Cardiac muscle cell (in vitro differentiated cells and primary cell): ENCODE measurements at places on chromosomes 13 and 19. TPM values are rescaled to one million over a fixed set of nuclear protein-coding genes. Genes with fewer than 3 reads are reported as not detected.

DNA sequence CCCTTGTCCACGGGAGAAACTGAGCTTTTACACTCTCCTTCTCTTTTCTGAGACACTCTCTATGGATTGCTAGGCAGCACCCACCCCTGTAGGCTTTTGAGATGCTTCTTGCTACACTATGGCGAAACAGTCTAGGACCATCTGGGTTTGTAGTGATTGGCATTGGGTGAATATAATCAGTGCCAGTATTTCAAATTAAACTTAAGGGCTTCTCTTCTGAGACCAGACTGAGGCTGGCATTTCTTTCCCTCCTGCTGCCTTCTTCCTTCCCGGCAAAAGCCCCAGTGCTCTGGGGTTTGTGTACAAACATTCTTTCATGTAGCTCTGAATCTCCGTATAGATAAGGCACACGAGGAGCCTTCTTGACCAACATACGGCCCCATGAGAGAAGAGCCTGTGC lies 276.7 kb downstream of the SLC7A1 start:
- no peaks in the 10 kb centered on the region for H3K27me3 ChIP-seq
- H3K36me3 ChIP-seq = no peaks in the 10 kb centered on the region
- H3K4me3 ChIP-seq = no peak overlapping the region
- DNase-seq = no peak

DNA sequence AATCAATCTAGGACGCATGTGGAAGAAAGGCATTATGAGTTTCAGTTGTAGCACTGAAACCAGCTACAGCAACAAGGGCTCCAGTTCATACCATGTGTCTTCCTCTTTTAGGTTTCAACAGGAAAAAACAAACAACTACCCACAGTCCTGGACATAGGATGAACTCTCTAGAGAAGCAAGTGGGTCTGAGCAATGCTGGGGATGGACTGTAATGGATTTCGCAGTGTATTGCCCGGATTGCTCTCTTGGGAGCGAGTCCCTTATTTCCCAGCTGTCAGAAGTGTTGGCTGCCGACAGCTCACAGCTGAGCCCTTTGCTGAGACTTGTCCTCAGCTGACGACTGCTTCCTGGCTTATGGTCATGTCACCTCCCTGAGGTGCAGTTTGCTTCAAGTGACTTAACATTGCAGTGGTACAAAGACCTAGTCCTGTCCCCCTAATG lies 12.1 kb upstream of the MYCBP2 start:
- H3K4me3 ChIP-seq = no peak overlapping the region
- no peak for DNase-seq
- H3K4me1 ChIP-seq = no peaks in the 10 kb centered on the region
- H3K27ac ChIP-seq = no peak overlapping the region
- H3K27me3 ChIP-seq = peaks cover 15% of the 10 kb centered on the region
- no peaks in the 10 kb centered on the region for H3K36me3 ChIP-seq

DNA sequence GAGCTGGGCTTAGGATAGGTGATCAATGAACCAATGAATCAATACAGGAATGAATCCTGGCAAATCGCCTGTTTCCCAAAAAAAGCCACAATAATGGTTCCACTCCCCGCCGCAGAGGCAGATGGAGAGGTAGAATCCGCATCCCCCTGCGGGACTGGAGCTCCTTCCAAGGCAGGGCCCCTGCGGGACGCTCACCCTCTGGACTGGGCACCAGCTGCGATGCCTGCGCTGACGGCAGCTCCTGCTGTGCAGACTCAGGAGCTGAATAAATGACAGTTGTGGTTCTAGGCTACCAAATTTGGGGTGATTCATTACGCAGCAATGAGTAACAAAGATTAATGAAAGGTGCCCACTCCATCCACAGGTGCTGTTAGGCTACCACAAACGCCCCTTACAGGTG lies 8.8 kb upstream of the CDC34 start:
- no peaks in the 10 kb centered on the region for H3K36me3 ChIP-seq
- H3K27ac ChIP-seq = no peak overlapping the region
- H3K4me1 ChIP-seq = no peaks in the 10 kb centered on the region
- DNase-seq = no peak
- H3K4me3 ChIP-seq = no peak overlapping the region

DNA sequence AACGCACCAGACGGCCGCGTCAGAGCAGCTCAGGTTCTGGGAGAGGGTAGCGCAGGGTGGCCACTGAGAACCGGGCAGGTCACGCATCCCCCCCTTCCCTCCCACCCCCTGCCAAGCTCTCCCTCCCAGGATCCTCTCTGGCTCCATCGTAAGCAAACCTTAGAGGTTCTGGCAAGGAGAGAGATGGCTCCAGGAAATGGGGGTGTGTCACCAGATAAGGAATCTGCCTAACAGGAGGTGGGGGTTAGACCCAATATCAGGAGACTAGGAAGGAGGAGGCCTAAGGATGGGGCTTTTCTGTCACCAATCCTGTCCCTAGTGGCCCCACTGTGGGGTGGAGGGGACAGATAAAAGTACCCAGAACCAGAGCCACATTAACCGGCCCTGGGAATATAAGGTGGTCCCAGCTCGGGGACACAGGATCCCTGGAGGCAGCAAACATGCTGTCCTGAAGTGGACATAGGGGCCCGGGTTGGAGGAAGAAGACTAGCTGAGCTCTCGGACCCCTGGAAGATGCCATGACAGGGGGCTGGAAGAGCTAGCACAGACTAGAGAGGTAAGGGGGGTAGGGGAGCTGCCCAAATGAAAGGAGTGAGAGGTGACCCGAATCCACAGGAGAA lies 1.9 kb downstream of the PPP1R12C start:
- DNase-seq = no peak
- no peak overlapping the region for H3K27ac ChIP-seq
- no peaks in the 10 kb centered on the region for H3K36me3 ChIP-seq
- no peaks in the 10 kb centered on the region for H3K27me3 ChIP-seq
- H3K4me3 ChIP-seq = peak overlapping the region; percentile 62
- peaks cover 23% of the 10 kb centered on the region for H3K4me1 ChIP-seq

Gene ELSPBP1
- not detected in 2 replicates for total RNA-seq
